Motor neuron (in vitro differentiated cells): ENCODE measurements at places on chromosomes 13 and 19. TPM values are rescaled to one million over a fixed set of nuclear protein-coding genes. Genes with fewer than 3 reads are reported as not detected.

The ZNF547 gene
- total RNA-seq: 3.8 and 4.6 TPM in 2 replicates

The RFXAP gene
- 5.3 and 6.5 TPM in 2 replicates for total RNA-seq

The OLFM2 gene
- 22.2 and 24.3 TPM in 2 replicates for total RNA-seq

The FCER2 gene
- total RNA-seq: 0.59 TPM in 1 of 2 replicates, not detected in the other

The UNC13A gene
- total RNA-seq: 15.4 and 20.2 TPM in 2 replicates

The VSTM1 gene
- total RNA-seq: not detected in 2 replicates

The F10 gene
- total RNA-seq: 0.75 and 1.3 TPM in 2 replicates

The ADGRE2 gene
- 0.29 and 0.33 TPM in 2 replicates for total RNA-seq

The MEIOSIN gene
- not detected in 2 replicates for total RNA-seq

DNA sequence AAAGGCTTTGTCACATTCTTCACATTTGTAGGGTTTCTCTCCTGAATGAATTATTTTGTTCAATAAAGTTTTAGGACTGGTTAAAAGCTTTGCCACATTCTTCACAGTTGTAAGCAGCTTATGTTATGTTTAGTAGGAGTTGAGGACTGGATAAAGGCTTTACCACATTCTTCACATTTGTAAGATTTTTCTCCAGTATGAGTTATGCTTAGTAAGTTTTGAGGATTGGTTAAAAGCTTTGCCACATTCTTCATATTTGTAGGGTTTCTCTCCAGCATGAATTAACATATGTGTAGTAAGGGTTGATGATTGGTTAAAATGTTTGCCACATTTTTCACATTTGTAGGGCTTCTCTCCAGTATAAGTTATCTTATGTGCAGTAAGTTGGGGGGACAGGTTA is 79.9 kb downstream of the ZNF431 start:
- no peak for ATAC-seq

DNA sequence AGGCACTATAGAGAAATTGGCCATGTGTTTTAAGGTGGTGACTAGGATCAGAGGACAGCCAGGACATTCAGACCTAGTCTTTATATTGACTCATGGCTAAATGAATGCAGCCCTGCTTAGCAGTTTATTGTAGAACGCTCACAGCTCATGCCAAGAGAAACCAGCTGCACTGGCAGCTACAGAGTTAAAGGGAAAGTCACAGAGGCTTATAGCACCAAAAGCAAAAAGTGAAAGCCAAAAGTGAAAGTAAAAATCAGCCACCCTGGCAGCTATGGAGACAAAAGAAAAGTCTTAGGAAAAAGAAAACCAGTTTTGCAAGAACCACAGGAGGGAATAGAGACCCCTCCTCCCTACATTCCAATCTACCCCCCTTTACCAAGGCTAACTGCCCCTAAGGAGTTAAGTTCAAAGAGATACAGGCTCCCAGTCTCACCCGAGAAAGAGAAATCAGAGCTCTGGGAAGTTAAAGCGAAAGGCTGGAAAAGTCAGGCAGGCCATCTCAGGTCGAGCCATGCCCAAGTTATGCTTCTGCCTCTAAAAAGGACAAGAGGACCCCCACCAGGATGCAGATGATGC is 99.0 kb downstream of the ZNF429 start:
- ATAC-seq: no peak

GRCh38 chr13:51823863-51824262 is 19.9 kb upstream of the DHRS12 start:
- ATAC-seq: no peak

DNA sequence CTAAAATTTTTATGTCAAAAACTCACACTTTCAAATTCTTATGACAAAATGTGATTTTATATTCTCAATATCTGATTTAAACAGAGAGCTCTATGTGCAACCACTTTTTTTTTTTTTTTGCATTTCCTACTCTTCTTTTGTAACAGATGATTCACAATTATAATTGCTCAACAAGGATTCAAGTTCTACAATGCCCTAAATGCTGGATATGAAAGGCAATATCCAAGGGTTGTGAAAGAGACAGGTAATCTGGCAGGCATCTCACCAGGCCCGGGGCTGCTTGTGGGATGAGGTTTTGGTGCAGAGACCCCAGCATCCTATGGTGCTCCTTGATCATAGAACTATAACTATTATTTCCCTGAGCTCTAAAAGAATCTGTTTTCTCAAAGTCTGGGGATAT is 363.6 kb upstream of the NBEA start:
- no peak for ATAC-seq

DNA sequence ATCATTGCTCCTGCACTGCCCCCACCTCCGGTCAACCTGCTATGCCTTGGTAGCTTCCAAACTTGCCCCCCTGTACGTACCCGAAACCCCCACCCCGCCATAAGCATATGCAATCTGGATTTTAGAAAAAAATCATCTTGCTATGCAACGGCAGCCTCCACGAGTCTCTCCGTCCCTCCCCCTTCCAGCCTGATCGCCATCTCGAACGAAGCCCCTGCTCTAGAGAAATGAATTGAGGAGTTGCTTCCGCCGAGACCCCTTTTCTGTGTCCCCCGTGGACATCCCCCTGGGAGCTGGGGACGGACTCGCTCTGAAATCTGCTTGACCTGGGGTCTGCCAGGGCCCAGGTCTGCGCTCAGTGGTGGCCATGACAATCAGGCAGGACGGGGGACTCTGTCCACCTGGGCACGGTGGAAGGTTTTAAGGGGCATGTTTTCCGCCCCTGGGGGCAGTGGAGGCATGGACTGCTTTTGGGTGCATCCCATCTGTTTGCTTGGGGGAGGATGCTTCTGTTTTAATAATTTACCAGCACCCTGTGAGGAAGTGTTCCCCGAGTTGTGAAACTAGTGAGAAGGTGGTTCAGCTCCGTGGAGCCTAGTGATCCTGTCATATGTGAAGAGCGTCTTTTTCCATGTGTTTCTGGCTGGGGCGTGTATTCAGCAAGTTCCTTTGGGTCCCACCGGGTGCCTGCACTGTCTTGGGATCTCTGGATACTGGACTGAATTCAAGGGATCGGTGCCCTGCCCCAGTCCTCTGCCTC is 1.0 kb downstream of the KDM4B start:
- ATAC-seq: no peak

DNA sequence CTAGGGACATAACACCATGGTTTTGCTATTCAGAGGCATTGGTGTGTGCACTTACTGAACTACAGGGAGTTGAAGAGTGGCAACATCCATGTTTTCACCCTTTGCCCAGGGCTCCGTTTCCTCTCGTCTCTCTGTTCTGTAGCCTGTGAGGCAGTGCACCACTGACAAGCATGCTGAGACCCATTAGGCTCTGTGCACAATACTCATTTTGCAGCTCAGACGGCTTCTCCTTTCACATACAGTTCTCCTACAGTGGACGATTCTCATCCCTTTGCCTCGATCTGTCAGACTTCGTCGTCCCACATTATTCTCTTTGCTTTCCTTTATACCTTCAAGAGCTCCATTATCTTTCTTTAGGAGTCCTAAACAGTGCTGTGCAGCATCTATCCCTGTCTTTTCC is 403.7 kb downstream of the MYO16 start:
- no peak for ATAC-seq

GRCh38 chr19:54178581-54179261 is 5.8 kb upstream of the TMC4 start:
- ATAC-seq: peak; percentile 13

DNA sequence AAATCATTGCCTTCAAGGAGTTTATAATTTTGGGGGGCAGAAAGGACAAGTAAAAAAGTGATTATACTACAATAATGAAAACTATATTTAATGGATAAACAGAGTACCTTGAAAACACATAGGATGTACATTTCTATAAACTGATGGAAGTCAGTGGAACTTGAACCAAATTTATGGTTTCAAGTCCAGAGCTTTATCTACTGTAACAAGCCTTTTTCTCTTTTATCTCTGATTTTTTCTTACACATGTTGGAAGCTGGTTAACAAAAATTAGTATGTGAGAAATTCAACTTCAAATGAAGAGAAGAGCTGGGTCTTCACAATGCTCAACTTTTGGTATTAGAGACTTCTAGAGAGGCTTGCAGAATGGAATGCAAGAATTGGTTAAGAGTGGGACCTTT is 393.6 kb downstream of the LMO7 start:
- no peak for ATAC-seq

- no peak for ATAC-seq
These were observed 541.4 kb upstream of the SLITRK5 start for GRCh38 chr13:87129602-87130300.

- no peak for ATAC-seq
These were observed 40.6 kb downstream of the KEAP1 start for GRCh38 chr19:10462557-10462956.

GRCh38 chr13:57666131-57666953 is 34.8 kb downstream of the PCDH17 start:
- ATAC-seq: no peak

DNA sequence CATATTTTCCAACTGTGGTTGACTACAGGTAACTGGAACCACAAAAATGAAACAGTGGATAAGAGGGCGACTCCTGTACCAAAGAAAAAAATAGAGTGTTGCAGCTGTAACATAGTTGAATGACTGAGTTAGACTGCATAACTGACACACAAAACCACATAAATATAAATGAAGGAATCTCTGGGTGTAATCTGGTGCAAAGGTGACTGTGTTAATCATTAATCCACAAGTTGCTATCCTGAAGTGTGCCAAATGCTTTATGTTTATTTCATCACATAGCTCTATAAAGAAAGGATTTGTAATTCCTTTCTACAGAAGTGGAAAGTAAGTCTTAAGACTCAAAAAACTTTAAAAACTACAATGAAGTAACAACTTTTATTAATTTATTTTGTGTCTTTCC is 6.0 kb upstream of the GJB2 start:
- ATAC-seq: no peak

GRCh38 chr13:109162248-109163036 is 533.0 kb downstream of the MYO16 start:
- ATAC-seq: no peak

GRCh38 chr13:71871176-71871754 is 4.3 kb upstream of the DACH1 start:
- ATAC-seq: peak; percentile 15

DNA sequence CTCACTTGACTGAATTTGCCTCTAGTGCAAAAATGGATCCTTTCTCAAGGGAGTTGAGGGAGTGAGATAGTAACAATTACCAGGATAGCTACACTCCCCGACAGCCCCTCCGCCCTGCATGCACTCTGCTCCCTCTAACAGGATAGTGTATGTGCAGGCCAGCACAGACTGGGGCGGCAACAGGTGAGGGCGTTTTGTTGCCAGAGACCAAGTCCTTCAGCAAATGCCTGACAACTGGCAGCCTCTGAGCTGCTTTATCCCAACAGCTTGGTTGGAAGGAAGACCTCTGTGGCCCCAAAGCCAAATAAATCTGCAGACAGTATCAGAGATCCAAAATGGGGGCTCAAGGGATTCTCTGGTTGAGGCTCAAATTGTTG is 86.6 kb downstream of the SLC7A1 start:
- ATAC-seq: no peak

DNA sequence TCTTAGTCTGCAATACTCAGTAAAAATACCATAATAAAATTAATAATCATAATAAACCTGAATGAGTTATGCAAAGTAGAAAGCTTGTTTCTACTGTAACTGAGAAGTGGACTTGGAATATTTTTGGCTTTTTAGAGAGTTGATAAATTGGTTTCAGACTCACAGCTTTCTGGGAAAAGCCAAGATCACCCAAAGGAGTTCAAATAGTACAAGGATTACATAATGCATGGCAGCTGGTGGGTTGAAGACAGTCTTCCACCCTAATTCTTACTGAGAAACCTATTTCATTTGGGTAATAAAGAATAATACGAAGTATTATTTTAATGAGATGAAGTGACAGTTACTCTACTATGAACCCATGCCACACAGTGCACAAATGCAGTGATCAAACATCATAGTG is 139.4 kb upstream of the KLF12 start:
- no peak for ATAC-seq

DNA sequence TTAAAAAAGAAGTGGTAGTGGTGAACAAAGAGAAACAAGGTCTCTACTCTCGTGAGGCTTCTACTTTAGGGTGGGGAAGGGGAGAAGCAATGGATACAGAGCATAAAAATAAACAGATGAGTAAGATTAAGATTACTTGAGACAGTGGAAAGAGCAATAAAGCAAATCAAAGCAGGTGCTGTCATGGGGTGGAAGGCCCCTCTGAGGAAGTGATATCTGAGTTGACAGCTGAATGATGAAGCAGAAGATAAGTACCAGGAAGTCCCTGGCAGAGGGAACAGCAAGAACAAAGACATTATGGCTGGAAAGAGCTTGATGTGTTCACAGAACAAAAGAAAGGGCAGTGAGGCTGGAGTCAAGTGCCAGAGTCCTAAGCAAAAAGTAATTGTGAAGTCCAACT is 221.8 kb downstream of the ENOX1 start:
- ATAC-seq: no peak

GRCh38 chr13:113861433-113862030 is 2.3 kb downstream of the GAS6 start:
- ATAC-seq: no peak

DNA sequence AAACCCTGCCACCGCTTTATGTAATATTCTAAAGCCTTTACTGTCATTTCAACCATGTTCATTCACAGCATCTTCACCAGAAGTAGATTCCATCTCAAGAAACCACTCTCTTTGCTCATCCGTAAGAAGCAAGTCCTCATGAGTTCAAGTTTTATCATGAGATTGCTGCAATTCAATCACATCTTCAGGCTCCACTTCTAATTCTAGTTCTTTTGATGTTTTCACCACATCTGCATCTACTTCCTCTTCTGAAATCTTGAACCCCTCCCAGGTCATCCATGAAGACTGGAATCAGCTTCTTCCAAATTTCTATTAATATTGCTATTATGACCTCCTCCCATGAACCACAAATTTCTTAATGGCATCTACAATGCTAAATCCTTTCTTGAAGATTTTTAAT is 83.9 kb downstream of the FOXO1 start:
- no peak for ATAC-seq

DNA sequence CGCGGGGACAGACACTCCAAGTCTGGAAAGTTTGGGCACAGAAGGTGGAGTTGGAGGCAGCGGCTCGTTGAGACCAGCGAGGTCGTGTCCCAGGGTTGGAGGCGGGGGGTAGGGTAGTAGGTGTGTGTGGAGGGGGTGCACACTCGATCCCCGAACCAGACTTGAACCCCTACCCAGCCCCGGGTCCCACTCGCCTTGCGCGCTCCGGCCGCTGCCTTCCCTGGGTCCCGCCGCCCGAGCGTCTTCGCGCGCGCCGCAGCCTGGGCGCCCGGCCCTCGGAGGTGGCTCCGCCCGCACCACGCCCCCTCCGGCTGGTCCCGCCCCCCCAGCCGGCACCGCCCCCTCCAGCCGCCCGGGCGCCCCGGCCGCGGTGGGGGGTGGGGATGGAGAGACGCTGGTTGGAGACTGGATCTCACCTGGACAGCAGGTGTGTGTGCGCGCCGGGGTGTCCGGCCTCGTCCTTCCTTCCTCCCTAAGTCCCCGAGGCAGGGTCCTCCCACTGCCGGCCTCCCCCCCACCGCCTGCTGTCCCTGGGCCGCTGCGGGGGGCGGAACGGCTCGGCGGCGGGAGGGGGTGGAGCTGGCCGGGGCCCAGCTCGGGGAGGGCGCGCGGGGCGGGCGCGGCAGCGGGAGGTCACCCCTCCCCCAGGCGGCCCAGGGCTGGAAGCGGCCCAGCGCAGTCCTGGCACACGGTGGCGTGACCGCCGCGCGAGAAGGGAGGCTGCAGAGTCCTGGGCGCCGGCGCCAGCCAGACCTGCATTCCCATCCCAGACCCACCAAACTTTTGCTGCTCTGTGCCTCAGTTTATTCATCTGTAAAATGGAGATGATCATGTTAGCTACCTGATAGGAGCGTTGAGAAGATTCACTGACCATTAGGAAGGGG is at the start of gene KANK2:
Gene KANK2 (minus strand): TSS at position 255 of the 884 bp plus-strand sequence. CDS start 3,034 bp downstream, outside the sequence.
- ATAC-seq: peak; percentile 83

- no peak for ATAC-seq
These were observed 318.8 kb downstream of the SHISA2 start for GRCh38 chr13:25733001-25733491.

- ATAC-seq: no peak
These were observed 1.5 kb upstream of the MED25 start for GRCh38 chr19:49816590-49816989.

- no peak for ATAC-seq
These were observed 766.4 kb upstream of the KLHL1 start for GRCh38 chr13:70874636-70875035.
